ENCODE measurements at places on chromosomes 7 and 10.

DNA sequence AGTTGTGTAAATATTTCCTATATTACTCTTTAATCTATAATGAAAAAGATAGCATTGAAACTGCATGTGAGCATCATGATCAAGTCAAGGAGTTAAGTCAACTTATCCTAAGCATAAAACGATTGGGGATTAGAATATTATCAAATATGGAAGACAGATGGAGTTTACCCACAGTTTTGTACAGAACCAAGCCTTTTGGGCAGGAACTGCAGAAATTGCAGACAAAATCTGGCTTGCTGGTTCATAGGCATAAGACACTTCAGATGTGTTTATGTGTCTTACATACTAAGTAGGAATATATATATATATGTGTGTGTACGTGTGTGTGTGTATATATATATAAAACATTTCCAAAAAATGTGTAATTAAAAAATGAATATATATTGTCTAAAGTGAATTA, 375.4 kb upstream of the TPK1 start:
- DNase-seq, result no peak

GRCh38 chr7:131483586-131483985, 72.8 kb downstream of the PODXL start:
- no peak for DNase-seq

DNA sequence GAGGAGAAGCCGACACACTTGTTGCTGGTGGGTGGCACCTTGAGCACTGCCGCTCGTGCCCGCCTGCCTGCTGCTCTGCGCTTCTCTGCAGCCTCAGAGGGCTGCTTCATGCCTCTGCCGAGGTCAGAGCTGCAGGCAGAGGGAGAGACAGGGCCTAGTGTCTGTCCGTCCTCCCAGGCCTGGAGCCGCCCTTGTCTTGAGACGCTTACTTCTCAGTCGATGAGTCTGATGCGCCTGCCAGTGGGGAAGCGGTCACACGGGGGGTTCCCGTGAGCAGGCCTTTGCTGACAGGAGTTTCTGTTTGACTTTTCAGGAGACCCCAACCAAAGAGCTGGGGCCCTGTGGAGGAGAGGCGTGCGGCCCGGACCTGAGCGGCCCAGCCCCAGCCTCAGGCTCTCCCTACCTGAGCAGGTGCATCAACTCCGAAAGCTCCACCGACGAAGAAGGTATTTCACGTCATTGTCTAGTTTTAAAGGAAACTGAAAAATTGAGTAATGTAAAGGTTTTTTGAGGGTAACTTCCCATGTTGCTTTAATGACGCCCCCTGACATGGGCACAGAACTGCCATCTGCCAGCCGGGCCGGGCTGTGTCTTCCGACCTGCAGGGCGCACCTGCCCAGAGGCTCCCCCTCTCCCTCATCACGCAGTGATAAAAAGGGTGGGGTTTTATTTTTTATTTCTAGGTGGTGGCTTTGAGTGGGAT, 7.8 kb upstream of the BHLHA15 start:
- DNase-seq, result no peak

DNA sequence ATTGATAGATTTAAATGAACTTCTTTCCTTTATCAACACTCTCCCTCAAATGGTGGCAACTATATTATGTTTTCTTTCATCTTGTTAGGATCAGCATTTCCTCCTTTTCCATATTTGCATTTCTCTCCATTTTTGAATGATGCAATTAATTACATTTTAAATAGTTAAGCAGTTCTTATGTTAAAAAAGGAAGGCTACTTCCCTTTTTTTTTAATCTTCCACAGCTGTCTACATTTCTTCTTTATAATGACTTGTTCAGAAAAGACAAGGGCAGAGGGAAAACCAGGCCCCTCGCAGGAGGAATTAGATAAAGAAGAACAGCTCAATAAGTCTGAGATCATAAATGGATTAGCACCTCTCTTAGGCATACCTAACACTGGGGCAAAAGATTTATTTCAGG, 208.9 kb downstream of the ARL4A start:
- DNase-seq, result no peak

- no peak for DNase-seq
Observed at GRCh38 chr10:21526860-21527597, 1.5 kb upstream of the SKIDA1 start.

- DNase-seq, result no peak
Observed at GRCh38 chr10:29343607-29344038, 54.8 kb downstream of the LYZL1 start.

GRCh38 chr7:107213945-107214344, 45.1 kb downstream of the HBP1 start:
- DNase-seq, result no peak

GRCh38 chr7:153507885-153508284, 544.3 kb upstream of the DPP6 start:
- no peak for DNase-seq

DNA sequence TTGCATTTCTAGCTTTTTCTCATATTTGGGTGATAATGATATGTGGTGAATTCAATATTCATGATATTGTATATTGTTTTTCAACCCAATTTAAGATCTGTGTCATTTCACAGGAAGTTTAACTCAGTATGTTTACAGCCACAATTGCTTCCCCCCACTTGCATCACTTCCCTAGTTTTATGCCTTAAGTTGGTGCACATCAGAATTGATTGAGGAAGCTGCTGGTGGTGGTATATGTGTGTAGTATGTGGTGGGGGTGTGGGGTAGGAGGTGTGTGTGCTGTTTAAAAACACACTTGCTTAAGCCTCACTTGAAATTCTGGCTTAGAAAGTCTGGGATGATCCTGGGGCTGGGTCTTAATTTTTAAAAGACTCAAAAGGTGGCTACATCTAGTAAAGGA, 245.1 kb upstream of the AOAH start:
- no peak for DNase-seq

DNA sequence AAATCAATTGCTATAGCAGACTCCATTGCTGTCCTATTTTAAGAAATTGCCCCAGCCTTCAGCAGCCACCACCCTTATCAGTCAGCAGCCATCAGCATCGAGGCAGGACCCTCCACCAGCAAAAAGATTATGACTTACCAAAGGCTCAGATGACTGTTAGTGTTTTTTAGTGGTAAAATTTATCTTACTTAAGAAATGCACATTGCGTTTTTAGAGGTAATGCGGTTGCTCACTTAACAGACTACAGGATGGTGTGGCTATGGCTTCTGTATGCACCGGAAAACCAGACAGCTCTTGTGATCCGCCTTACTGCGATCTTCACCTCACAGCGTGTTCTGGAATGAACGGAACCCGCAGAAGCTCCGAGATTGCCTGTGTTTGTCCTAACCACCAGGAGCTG, 58.1 kb downstream of the WDR37 start:
- no peak for DNase-seq

GRCh38 chr10:85531706-85532105, 834.9 kb downstream of the GRID1 start:
- DNase-seq, result no peak

DNA sequence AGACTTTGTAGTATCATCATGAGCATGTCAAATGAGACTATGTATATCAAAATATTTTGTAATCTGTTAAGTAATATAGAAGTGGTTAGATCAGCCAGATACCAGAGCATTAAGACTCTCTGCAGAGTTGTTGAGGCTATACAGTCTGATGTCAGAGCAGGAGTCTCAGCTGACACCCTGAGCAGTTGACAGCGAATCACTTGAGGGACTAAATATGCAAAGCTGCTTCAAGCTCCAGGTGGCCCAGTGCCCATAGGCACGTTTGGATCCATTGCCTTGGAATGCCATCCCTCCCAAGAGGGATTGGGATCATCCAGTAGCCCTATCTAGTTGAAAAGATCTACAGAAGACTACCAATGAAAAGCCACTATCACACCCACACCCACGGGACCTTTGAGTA, 210.2 kb downstream of the TAX1BP1 start:
- DNase-seq, result no peak

DNA sequence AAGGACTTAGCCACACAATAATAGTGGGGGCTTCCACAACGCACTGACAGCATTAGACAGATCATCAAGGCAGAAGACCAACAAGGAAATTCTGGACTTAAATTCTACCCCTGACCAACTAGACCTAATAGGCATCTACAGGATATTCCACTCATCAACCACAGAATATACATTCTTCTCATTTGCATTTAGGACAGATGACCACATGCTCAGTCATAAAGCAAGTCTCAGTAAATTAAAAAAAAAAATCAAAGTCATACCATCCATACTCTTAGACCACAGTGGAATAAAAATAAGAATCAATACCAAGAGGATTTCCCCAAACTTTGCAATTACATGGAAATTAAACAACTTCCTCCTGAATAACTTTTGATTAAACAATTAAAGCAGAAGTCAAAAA, 155.9 kb downstream of the CDK14 start:
- no peak for DNase-seq

DNA sequence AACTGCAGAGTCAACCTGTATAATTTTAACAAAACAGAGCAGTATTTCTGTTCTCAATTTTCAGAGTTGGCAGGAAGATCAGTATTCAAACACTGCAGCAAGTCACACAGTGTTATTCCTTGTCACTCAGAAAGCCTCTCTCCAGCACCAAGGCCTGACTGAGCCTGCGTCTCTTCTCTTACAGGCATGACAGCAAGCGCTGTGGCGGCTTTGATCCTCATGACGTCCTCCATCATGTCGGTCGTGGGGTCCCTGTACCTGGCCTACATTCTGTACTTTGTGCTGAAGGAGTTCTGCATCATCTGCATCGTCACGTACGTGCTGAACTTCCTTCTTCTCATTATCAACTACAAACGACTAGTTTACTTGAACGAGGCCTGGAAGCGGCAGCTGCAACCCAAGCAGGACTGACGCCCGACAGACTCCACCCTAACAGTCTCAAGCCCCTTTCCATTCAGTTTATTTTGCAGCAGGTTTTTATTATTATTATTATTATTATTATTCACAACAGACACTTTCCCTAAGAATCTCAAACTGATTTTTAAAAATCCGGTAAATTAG, 28.0 kb downstream of the GUSB start:
- no peak for DNase-seq

- no peak for DNase-seq
Observed at GRCh38 chr10:93431361-93431760, 50.8 kb downstream of the MYOF start.

DNA sequence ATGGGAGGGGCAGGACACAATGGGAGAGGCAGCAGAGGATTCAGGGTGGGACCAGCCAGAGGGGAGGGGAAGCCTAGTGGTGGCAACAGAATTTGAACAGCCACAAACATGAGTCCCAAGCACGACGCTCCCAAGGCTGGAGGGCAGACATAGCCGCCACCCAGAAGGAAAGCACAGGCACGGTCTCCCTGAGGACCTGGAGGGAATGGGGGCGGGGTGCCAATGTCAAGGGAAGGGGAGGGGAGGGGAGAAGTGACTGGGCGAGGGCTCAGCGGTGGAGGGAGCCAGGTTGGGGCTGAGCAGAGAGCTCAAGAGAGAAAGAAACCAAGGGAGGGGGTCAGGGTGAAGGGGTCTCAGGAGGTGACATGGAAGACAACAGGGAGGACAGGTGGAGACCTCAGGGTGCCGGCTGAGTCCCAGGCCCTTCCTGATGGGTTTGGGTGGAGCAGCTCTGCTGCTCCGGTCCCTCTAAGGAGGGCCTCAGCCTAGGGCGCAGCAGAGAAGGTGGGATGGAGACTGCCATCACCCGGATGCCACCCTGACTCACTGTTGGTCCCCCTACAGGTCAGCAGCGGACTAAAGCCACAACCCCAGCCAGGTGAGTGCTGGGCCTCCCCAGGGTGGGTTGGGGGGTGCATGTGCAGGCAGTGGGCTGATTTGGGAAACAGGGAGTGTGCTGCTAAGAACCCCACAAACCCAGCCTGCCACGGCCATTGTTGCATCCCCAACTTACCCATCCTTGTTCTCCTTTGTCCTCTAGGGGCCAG, 24.2 kb downstream of the PILRA start:
- DNase-seq, result no peak

- DNase-seq, result no peak
Observed at GRCh38 chr10:46546591-46547540, 9.6 kb downstream of the GPRIN2 start.

- DNase-seq, result no peak
Observed at GRCh38 chr7:108002726-108003598, at the start of gene LAMB1. Gene LAMB1 (minus strand): TSS chr7:108003161. CDS start chr7:108002885, 276 bp downstream.

GRCh38 chr10:81784111-81784597, 90.8 kb upstream of the NRG3 start:
- no peak for DNase-seq

DNA sequence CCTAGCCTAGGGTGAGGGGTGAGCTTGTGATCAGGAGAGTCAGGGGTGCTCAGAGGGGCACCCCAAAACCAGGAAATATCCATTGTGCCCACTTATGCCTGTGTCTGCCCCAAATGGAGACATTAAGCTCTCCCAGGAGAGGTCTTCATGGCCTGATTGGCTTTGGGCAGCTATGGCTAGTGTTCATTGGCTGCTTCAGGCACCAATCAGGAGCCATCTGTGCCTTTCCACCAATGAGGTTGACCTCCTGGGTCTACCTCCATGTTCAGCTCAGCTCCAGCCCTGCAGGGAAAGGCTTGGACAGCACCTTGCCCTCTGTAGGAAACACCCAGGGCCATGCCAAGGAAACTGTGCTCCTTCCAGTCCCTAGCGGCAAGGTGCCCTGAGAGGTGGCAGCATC, 23.9 kb upstream of the HSPB1 start:
- no peak for DNase-seq

- peak; percentile 1 for DNase-seq
Observed at GRCh38 chr7:55887821-55888247, 578 bp downstream of the ZNF713 start.

- DNase-seq, result no peak
Observed at GRCh38 chr7:114949231-114949630, 27.3 kb downstream of the MDFIC start.

GRCh38 chr10:10294184-10294880, 723.3 kb upstream of the CELF2 start:
- no peak for DNase-seq

GRCh38 chr7:130993671-130994365, 259.8 kb upstream of the KLF14 start:
- no peak for DNase-seq

DNA sequence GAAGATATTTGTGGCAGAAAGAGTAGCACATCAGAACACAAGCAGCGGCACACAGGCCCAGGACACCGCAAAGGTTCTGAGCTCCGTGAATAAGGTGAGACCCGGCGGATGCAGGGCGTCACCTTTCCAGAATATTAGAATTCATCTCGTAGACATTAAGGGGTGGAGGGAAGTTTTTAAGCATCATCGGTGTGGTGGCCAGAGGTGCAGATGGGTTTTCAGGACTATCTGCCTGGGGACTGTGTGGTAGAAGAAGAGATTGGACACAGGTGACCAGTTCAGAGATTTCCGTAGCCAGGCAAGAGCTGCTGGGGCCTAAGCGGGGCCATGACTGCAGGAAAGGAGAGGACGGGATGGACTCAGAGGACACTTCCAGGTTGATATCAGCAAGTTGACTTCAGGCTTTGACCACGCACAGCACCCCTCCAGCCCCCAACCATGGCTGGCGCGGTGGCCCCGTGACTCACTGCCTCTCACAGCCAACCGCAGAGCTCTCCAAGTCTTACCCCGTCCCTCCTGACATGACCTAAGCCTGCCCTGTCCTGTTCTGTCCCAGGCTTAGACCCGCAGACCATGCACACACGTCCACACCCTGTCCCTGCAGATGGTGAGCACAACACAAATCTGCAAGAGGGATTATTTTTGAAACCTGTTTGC, 97.2 kb downstream of the OAT start:
- DNase-seq, result no peak

- DNase-seq, result no peak
Observed at GRCh38 chr7:39535064-39535463, 31.1 kb upstream of the YAE1 start.

- no peak for DNase-seq
Observed at GRCh38 chr10:26336979-26337378, 101.2 kb upstream of the APBB1IP start.

- no peak for DNase-seq
Observed at GRCh38 chr10:33267708-33268107, 66.8 kb downstream of the NRP1 start.

- no peak for DNase-seq
Observed at GRCh38 chr10:77101341-77101740, 536.3 kb downstream of the KCNMA1 start.

Data from activated T-helper 1 cell treated with Interleukin-2 at 50 U/mL for 16 hours (primary cell).